A549 treated with DMSO at 1 μM for 4 hours (cell line): ENCODE measurements at places on chromosomes 12 and 14. TPM values are rescaled to one million over a fixed set of nuclear protein-coding genes. Genes with fewer than 3 reads are reported as not detected.

CPNE6 gene
- not detected in 5 replicates for total RNA-seq

ISM2 gene
- total RNA-seq: 0.30 to 0.64 TPM (median 0.49 TPM) in 5 replicates

OR11G2 gene
- total RNA-seq: not detected in 5 replicates

KIAA0586 gene
- 8.8 to 11.8 TPM (median 10.9 TPM) in 5 replicates for total RNA-seq

ABCC9 gene
- total RNA-seq: 0.01 TPM in 2 of 5 replicates, not detected in the others

NKX2-8 gene
- 1.0 to 3.1 TPM (median 2.8 TPM) in 5 replicates for total RNA-seq

RESF1 gene
- 24.3 to 28.1 TPM (median 26.6 TPM) in 5 replicates for total RNA-seq

B4GALNT1 gene
- total RNA-seq: 34.2 to 52.4 TPM (median 46.8 TPM) in 5 replicates

ARHGEF25 gene
- total RNA-seq: 5.6 to 6.9 TPM (median 6.1 TPM) in 5 replicates

GLTP gene
- total RNA-seq: 19.9 to 22.7 TPM (median 21.4 TPM) in 5 replicates

CCDC38 gene
- total RNA-seq: 0.09 to 0.24 TPM (median 0.19 TPM) in 4 of 5 replicates, not detected in the other

CRACR2A gene
- 1.5 to 1.8 TPM (median 1.6 TPM) in 5 replicates for total RNA-seq

MDGA2 gene
- 0.09 TPM in 1 of 5 replicates, not detected in the others for total RNA-seq

TOMM20L gene
- total RNA-seq: not detected in 5 replicates

AKAP5 gene
- total RNA-seq: 0.42 to 0.52 TPM (median 0.45 TPM) in 5 replicates

FCF1 gene
- 49.9 to 67.2 TPM (median 58.9 TPM) in 5 replicates for total RNA-seq

SOX5 gene
- total RNA-seq: not detected in 5 replicates

MFAP5 gene
- total RNA-seq: 0.07 to 0.86 TPM (median 0.16 TPM) in 4 of 5 replicates, not detected in the other

PTCSC3 gene
- not detected in 5 replicates for total RNA-seq

TBC1D30 gene
- total RNA-seq: 1.9 to 2.5 TPM (median 2.0 TPM) in 5 replicates

IL31 gene
- total RNA-seq: not detected in 5 replicates

IAPP gene
- not detected in 5 replicates for total RNA-seq

KRT83 gene
- 3.0 to 5.4 TPM (median 4.8 TPM) in 5 replicates for total RNA-seq

FAIM2 gene
- total RNA-seq: 0.04 to 0.16 TPM in 2 of 5 replicates, not detected in the others

SLC8A3 gene
- total RNA-seq: not detected in 5 replicates

BCL7A gene
- total RNA-seq: 11.3 to 14.5 TPM (median 11.7 TPM) in 5 replicates

GSG1 gene
- total RNA-seq: 0.14 to 0.36 TPM (median 0.24 TPM) in 4 of 5 replicates, not detected in the other

AQP5 gene
- total RNA-seq: not detected in 5 replicates

FAM222A gene
- 3.9 to 7.6 TPM (median 6.5 TPM) in 5 replicates for total RNA-seq

EFS gene
- not detected in 5 replicates for total RNA-seq
